ENCODE measurements at places on chromosomes 13 and 19.

- DNase-seq: peak; percentile 13
Observed at GRCh38 chr19:44777715-44778347, at the start of gene CBLC. CBLC (plus strand) TSS chr19:44777890; CDS start chr19:44777932, 42 bp downstream.

DNA sequence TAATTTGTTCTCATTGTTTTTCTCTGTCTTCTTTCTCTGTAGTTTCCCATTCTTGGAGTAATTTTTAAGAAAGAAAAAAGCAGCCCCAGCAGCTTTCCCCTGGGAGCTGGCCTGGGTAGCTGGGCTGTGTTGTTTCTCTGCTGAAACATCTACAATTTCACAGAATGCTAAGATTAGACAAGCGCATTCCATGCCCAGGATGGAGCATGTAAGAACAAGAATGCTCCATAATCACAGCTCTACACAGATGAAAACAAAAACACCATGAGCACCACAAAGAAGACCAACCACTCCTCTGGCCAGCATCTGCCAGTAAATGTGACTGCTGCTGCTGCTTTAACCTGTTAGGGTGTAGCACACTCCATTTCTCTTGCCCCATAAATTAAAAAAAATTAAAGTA is 239.2 kb upstream of the SLITRK1 start:
- no peak for DNase-seq

DNA sequence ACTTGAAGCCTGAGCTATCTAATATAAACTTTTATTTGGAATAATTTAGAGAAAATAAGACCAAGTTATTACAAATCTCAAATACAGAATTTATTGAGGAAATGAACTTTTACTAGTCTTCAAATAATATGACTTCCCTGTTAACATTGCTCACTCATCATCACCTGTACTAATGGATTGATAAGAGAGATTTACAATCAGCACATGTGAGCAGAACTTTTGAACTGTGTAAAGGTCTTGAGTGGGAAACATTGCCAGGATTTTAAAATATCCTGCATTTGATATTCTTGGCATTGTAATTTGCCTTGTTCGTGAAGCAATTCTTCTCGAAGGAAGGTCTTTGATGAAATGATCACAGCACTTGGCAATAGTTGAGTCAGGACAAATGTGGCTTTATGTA is 111.9 kb downstream of the FGF9 start:
- DNase-seq: no peak

DNA sequence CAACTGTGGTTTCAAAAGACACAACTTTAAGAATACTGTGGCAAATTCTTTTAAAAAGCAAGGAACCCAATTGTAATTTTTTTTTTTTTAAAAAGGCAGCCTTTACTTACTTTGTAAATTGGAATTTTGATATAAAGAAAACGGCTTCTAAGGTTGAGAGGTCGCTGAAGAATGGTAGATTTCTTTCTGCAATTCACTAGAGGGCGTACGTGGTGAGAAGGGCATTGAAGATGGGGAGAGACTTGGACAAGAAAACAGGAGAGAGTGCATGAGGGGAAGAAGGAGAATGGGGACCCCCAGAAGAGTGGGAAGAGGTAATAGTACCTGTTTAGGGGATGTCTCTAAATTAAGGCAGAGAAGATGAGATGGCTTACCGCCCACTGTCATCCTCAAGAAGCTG is 33.5 kb upstream of the PABPC3 start:
- DNase-seq: no peak

- DNase-seq: no peak
Observed at GRCh38 chr13:73984201-73984600, 150.0 kb downstream of the KLF12 start.

- no peak for DNase-seq
Observed at GRCh38 chr19:13881692-13882418, 4.9 kb downstream of the NANOS3 start.

DNA sequence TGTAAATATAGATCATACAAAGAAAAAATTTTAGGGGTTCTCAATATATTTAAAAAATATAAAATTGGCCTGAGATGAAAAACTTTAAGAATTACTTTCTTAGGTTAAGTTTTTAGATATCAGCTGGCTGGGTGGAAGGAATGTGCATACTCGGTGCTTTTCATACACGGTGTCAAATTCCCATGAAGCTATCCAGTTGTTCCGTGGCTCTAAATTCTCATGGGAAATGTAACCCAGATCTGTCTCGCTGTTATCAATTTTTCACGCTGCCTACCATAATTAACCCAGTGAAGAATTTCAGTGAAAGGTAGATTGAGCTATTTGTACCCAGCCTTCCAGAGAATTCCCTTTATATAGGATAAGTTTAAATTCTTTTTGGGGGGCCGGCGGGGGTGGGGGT is 11.6 kb upstream of the ZNF835 start:
- DNase-seq: no peak

GRCh38 chr13:91351980-91352379 is 4.5 kb downstream of the MIR17HG start:
- DNase-seq: no peak

GRCh38 chr19:45681391-45682015 is 10.2 kb downstream of the SNRPD2 start:
- peak; percentile 81 for DNase-seq

GRCh38 chr19:41265395-41266153 is 1.4 kb downstream of the HNRNPUL1 start:
- DNase-seq: no peak

GRCh38 chr19:30564551-30565011 is 192.4 kb downstream of the ZNF536 start:
- DNase-seq: no peak

DNA sequence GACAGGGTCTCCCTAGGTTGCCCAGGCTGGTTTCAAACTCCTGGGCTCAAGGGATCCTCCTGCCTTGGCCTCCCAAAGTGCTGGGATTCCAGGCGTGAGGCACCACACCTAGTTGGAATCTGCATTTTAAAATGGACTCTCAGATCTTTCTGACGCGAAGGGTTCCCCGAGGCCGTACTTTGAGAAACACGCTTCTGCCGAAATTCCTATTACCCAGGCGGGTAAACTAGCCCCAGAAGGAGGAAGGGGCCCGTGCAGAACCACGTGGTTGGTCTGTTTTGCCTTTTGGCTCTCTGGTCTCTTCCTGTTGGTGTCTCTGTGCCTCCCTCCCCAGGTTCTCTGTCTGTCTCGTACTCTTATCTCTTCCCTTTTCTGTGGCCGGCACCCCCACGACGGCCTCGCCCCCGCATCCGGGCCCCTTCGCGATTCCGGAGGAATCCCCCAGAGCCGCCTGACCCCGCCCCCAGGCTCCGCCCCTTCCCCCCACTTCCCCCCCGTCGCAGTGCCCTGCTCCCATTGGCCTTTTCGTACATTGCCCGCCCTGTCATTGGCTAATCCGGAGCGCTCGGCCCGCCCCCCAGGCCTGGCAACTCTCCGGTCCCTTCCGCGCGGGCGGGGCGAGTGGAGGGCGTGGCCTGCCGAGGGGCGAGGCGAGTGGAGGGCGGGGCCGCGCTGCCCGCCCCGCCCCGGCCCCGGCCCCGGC is at the start of gene TNFAIP8L1:
Gene TNFAIP8L1 (plus strand): TSS at position 689 of the 703 bp plus-strand sequence. CDS start 12,354 bp downstream, outside the sequence.
- peak; percentile 80 for DNase-seq

- DNase-seq: peak; percentile 85
Observed at GRCh38 chr19:33521480-33522370, at the start of gene PEPD. PEPD (minus strand) TSS chr19:33521791; CDS start chr19:33521760, 31 bp downstream.

DNA sequence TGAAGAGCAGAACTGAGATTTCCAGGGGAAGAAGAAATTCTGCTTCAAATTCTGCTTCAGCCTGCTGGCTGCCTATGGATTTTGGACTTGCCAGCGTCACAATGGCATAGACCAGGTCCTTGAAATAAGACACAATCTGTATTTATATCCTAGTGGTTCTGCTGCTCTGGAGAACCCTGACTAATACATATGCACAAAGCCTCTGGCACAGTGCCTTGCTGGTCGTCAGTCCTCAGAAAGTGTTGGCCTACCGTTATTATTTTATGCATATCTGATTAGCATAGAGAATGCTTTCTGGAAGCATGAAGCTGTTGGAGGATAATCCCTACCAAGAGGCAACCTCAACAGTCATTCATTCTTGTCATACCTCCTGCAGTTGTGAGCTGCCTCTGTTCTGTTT is 213.7 kb downstream of the B3GLCT start:
- DNase-seq: no peak

- no peak for DNase-seq
Observed at GRCh38 chr13:95019886-95020285, 281.4 kb downstream of the ABCC4 start.

DNA sequence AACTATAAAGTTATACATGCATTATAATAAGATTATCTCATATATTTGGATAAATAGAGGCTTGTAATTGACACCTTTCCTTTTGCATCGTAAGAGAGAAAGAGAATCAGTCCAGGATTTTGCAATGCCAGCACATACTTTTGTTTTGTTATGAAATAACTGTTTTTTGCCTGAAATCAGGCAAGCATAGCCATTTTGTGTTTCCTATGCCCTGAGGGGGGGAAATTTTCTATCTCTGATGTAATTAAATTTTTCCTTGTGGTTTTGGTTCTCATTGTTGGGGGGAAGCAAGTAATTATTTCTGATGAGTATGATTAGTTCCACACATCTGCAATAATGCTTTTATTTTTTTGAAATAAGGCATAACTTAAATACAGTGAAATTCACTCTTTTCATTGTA is 229.4 kb downstream of the NDFIP2 start:
- no peak for DNase-seq

DNA sequence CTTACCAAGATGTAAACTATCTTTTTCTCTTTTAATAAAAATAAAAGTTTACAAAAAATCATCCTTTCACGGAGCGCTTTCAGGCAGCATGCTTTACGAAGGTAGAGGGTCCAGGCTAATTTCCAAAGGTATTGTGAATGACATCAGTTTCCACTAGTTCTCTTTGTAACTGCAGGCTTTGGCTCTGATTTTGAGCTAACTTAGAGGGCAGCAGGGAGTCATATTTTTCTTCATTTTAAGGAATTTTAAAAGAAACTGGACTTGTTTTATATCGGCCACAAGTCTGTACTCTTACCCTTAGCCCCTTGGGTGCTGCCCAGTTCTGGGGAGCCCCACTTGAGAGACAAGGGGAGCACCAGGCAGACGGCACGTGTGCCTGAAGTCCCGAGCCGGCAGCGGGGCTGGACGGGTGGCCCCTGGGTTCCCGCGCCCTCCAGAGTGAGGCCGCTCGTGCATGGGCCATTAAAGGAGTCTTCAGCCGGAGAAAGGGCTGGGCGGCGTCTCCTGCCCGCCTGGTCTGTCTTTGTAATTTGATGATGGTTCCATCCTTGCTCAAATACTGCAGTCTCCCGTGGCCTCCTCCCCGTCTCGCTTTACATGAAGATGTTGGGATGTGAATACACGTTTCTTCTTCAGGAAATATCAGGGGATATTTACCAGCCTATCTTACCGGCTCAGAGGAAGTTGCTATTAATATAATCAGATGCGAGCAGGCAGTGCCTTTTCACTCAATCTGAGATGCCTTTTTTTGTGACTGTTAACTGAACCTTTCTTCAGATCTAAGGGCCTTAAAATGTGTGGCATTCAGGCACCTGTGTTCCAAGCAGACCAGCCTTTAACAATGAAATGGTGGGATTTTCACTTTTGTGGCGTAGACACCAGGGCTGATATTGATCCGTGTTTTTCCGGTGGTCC is 67.4 kb downstream of the GGACT start:
- DNase-seq: no peak

- DNase-seq: peak; percentile 24
Observed at GRCh38 chr13:102724923-102725322, 30.1 kb upstream of the METTL21C start.

GRCh38 chr13:104586051-104586746 is 1520.0 kb upstream of the SLC10A2 start:
- no peak for DNase-seq

- no peak for DNase-seq
Observed at GRCh38 chr19:11551603-11552235, 7.3 kb downstream of the ELOF1 start.

GRCh38 chr19:18781885-18782527 is 9.1 kb downstream of the COMP start:
- DNase-seq: no peak

DNA sequence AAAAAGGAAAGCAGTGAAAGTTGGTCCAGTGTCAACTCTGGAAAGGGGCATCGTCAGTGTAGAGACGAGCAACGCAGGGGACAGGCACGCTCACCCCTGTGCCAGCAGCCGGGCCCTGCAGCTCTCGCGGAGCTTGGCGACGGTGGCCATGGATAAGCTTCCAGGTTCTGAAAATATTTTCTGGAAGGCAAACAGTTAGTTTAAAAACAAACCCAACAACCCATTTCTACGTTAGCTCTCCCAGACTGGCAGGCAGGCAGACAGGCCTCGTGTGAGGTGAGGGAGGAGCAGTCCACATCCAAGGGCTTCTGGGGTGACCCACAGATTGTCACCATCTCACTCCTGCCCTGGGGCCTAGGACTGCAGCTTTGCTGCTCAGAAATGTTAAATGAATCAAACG is 27.4 kb downstream of the LAMP1 start:
- DNase-seq: no peak

DNA sequence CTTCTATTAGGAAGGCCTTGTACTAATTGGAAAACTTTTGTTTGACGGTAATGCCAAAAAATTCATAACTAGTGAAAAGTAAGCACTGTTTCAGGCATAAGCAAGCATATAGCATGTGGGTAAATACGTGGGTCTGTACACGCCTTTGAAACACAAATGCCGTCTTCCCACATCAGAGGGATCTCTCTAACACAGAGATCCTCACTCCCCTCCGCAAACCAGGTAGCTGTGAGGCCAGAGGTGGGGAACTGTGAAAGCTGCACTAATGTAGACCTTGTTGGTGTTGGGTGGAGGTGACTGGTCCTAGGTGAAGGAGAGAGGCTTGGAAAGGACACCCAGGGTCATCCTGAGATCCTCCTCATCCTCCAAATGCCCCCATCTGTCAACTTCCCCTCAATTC is 16.0 kb upstream of the POU2F2 start:
- DNase-seq: no peak

DNA sequence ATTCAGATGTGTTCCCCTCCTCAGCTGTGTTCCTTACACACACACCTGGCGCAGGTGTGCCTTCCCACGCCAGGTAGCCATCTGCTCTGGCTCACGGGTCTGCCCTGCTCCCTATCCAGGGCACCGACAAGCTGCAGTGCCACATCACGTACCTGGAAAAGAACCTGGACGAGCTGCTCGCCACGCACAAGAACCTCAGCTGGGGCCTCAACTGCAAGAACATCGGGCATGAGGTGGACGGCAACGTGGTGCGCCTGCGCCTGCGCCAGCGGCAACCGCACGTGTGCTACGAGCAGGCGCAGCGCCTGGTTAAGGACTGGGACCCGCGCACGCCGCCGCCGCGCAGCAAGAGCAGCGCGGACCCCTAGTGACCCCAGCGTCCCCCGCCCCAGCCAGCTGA is 26.5 kb upstream of the CASP14 start:
- DNase-seq: no peak

Data from NCI-H748 treated with DMSO at 0.1 percent for 48 hours (cell line).